ENCODE measurements at places on chromosomes 5 and 9. TPM values are rescaled to one million over a fixed set of nuclear protein-coding genes. Genes with fewer than 3 reads are reported as not detected.

GRCh38 chr9:70131296-70131695, 87.6 kb downstream of the MAMDC2 start:
- H3K27me3 ChIP-seq: no peaks in the 10 kb centered on the region
- H3K4me3 ChIP-seq: no peak overlapping the region
- H3K36me3 ChIP-seq: no peaks in the 10 kb centered on the region
- no peaks in the 10 kb centered on the region for H3K4me1 ChIP-seq

GRCh38 chr9:69674112-69674685, 2.0 kb upstream of the APBA1 start:
- no peaks in the 10 kb centered on the region for H3K36me3 ChIP-seq
- H3K4me1 ChIP-seq: no peaks in the 10 kb centered on the region
- DNase-seq: no peak
- peaks cover 4% of the 10 kb centered on the region for H3K27me3 ChIP-seq
- H3K27ac ChIP-seq: no peak overlapping the region

- DNase-seq: no peak
- H3K27me3 ChIP-seq: no peaks in the 10 kb centered on the region
- H3K36me3 ChIP-seq: no peaks in the 10 kb centered on the region
- H3K4me1 ChIP-seq: no peaks in the 10 kb centered on the region
- no peak overlapping the region for H3K27ac ChIP-seq
Observed at GRCh38 chr9:81146241-81146640, 543.1 kb downstream of the TLE1 start.

- no peaks in the 10 kb centered on the region for H3K4me1 ChIP-seq
- no peak overlapping the region for H3K27ac ChIP-seq
- no peak for DNase-seq
- no peaks in the 10 kb centered on the region for H3K36me3 ChIP-seq
- H3K27me3 ChIP-seq: no peaks in the 10 kb centered on the region
Observed at GRCh38 chr5:171855798-171856763, 70.5 kb downstream of the SMIM23 start.

DNA sequence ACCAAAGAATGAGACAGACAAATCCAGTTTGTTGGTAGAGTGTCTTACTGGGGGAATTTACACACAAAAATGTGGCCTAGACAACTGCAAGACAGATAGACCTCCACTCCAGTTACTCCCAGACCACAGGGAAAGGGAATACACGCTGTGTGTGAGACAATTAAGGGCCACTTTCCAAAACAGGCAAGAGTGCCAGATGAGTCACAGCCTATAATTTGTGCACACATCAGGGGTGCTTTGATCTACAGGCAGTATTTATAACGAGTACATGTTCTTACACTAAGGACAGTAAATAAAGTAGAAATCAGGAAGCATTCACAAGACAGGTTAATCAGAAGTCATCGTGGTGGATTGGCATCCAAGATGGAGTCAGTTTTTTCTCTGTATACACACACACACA, 114.8 kb downstream of the ZNF622 start:
- no peaks in the 10 kb centered on the region for H3K27me3 ChIP-seq
- H3K27ac ChIP-seq: no peak overlapping the region
- H3K4me1 ChIP-seq: no peaks in the 10 kb centered on the region
- DNase-seq: no peak
- H3K36me3 ChIP-seq: no peaks in the 10 kb centered on the region

GRCh38 chr5:91016954-91017700, 366.0 kb downstream of the ARRDC3 start:
- H3K27ac ChIP-seq: no peak overlapping the region
- H3K4me3 ChIP-seq: no peak overlapping the region
- H3K36me3 ChIP-seq: no peaks in the 10 kb centered on the region
- no peak for DNase-seq
- no peaks in the 10 kb centered on the region for H3K27me3 ChIP-seq
- H3K4me1 ChIP-seq: no peaks in the 10 kb centered on the region

GRCh38 chr5:179250561-179251225, 94.6 kb downstream of the ADAMTS2 start:
- 0 out of 2 replicates have a peak, but pooled peaks cover 5% of the 10 kb centered on the region for H3K27me3 ChIP-seq
- no peaks in the 10 kb centered on the region for H3K36me3 ChIP-seq
- DNase-seq: no peak
- no peaks in the 10 kb centered on the region for H3K4me1 ChIP-seq

DNA sequence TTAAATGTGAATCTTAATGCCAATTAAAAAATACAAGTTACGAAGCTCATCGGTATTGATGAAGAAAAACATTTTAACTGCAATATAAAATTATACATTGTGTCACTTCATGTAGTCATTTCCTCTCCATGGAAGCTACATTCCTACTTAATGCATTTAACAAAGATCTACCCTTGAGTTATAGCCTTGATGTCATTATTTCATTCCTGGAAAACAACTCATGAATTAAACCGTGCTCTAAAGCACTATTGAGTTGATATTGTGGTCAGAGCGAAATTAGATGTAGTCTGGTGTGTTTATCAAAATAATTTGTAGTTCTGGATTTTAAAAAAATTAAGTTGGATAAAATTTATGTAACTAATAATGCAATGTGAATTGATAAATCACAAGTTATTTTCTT, 11.1 kb downstream of the C5orf47 start:
- H3K4me3 ChIP-seq: no peak overlapping the region
- peaks cover 36% of the 10 kb centered on the region for H3K27me3 ChIP-seq
- H3K36me3 ChIP-seq: no peaks in the 10 kb centered on the region
- no peaks in the 10 kb centered on the region for H3K4me1 ChIP-seq

DNA sequence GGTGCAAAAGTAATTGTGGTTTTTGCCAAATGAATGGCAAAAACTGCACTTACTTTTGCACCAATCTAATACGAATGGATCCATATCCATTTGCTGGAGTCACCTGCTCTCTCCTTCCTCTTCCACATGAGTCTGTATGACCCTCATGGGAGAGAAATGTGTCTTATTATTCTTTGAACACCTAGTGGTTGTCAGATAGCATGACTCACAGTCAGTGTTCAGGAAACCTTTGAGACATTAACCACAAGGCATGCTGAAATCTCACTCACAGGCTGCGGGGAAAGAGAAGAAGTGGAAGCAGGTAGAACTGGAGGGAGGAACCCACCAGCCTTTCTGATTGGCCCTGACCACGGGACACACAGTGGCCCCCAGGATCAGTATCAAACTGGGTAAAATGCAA, 222.8 kb upstream of the KLF4 start:
- DNase-seq: no peak
- no peaks in the 10 kb centered on the region for H3K36me3 ChIP-seq
- no peaks in the 10 kb centered on the region for H3K27me3 ChIP-seq
- H3K27ac ChIP-seq: no peak overlapping the region
- H3K4me1 ChIP-seq: no peaks in the 10 kb centered on the region

GRCh38 chr5:127849891-127850290, 146.7 kb downstream of the CCDC192 start:
- no peaks in the 10 kb centered on the region for H3K36me3 ChIP-seq
- H3K27me3 ChIP-seq: no peaks in the 10 kb centered on the region
- no peaks in the 10 kb centered on the region for H3K4me1 ChIP-seq
- no peak overlapping the region for H3K4me3 ChIP-seq

DNA sequence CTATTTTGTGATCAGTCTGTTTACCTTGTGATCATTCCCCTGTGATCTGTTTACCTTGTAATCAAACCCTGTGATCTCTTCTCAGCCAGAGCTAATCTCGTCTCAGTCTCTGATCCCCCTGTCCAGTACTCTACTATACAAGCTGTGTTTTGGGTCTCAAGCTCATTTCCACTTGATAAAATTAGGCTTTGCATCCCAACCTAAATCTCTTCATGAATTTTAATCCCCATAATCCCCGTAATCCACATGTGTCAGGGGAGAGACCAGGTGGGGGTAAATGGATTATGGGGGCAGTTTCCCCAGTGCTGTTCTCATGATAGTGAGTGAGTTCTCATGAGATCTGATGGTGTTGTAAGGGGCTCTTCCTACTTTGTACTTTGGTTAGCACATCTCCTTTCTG, 157.2 kb downstream of the PRR16 start:
- H3K4me3 ChIP-seq: no peak overlapping the region
- no peaks in the 10 kb centered on the region for H3K36me3 ChIP-seq
- H3K4me1 ChIP-seq: no peaks in the 10 kb centered on the region
- no peak overlapping the region for H3K27ac ChIP-seq

DNA sequence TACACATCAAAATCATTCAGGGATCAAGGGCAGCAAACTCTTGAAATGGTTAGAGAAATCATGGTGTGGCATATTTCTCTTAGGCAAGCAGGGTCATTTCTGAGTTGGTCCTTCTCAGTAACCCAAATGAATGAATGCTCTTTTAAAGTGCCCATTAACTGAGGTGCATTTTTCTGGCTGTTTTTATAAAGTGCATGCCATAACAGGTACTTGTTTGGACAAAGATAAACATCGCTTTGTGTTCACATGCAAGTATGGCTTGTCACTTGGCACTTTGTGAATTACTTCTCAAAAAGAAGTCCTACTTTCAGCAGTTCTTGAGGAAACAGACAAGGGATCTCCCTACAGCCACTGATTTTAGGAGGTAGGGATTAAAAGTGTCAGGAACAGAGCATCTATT, 64.8 kb upstream of the IFNE start:
- no peak for DNase-seq
- H3K27ac ChIP-seq: peak overlapping the region; percentile 99
- H3K4me3 ChIP-seq: no peak overlapping the region
- no peaks in the 10 kb centered on the region for H3K36me3 ChIP-seq
- H3K27me3 ChIP-seq: no peaks in the 10 kb centered on the region
- H3K4me1 ChIP-seq: peaks cover 66% of the 10 kb centered on the region

- H3K36me3 ChIP-seq: no peaks in the 10 kb centered on the region
- no peak overlapping the region for H3K27ac ChIP-seq
- DNase-seq: no peak
- no peaks in the 10 kb centered on the region for H3K27me3 ChIP-seq
- no peaks in the 10 kb centered on the region for H3K4me1 ChIP-seq
Observed at GRCh38 chr5:35313291-35313690, 83.0 kb upstream of the PRLR start.

- H3K4me3 ChIP-seq: no peak overlapping the region
- H3K4me1 ChIP-seq: no peaks in the 10 kb centered on the region
- no peaks in the 10 kb centered on the region for H3K36me3 ChIP-seq
- no peak for DNase-seq
Observed at GRCh38 chr5:77550406-77550805, 58.3 kb upstream of the WDR41 start.

DNA sequence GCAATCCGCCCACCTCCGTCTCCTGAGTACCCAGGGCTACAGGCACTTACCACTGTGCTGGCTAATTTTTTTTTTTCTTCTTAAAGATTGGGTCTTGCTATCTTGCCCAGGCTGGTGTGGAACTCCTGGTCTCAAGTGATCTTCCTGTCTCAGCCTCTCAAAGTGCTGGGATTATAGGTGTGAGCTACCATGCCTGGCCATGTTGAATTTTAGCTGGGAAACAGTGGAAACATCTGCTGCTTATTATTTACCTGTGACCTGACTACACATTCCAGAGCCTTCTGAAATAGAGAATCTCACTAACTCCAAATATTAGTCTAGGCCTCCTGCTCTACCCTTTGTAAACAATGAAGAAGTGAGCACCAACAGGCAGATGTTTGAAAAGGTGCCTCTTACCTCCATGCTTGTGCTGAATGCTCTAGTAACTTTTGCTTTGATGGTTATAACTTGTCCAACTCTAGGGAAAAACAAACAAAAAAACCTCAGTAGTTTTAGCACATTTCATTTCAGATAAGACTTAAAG, 22.5 kb downstream of the ACOT12 start:
- no peaks in the 10 kb centered on the region for H3K4me1 ChIP-seq
- no peak overlapping the region for H3K27ac ChIP-seq
- no peak overlapping the region for H3K4me3 ChIP-seq
- no peak for DNase-seq
- no peaks in the 10 kb centered on the region for H3K27me3 ChIP-seq

GRCh38 chr5:55868846-55869245, 17.7 kb downstream of the IL31RA start:
- H3K27ac ChIP-seq: no peak overlapping the region
- peaks cover 12% of the 10 kb centered on the region for H3K4me1 ChIP-seq
- DNase-seq: peak; percentile 98
- H3K27me3 ChIP-seq: no peaks in the 10 kb centered on the region

- H3K36me3 ChIP-seq: no peaks in the 10 kb centered on the region
- no peak overlapping the region for H3K4me3 ChIP-seq
- peak; percentile 2 for DNase-seq
- no peaks in the 10 kb centered on the region for H3K27me3 ChIP-seq
- H3K27ac ChIP-seq: no peak overlapping the region
- no peaks in the 10 kb centered on the region for H3K4me1 ChIP-seq
Observed at GRCh38 chr9:71001780-71002386, 119.5 kb downstream of the TRPM3 start.

DNA sequence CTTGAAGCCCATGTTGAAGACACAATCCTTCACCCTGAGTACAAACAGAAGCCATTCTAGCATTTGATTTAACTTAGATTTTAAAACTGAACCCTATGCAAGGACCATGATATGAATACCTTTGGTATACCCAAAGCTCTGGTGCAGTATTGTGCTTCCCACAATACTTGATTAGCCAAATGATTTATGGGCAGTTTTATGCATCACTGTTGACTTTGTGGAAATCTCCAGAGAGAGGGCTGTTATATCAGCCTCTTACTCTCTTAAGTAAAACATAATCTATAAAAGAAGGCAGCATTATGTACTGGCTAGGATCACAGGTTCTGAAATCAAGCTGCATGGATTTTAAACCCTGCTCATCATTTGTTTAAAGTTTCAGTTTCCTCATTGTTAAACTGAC, 762.8 kb downstream of the EFNA5 start:
- DNase-seq: no peak
- H3K27me3 ChIP-seq: no peaks in the 10 kb centered on the region
- no peak overlapping the region for H3K4me3 ChIP-seq
- H3K4me1 ChIP-seq: no peaks in the 10 kb centered on the region
- no peak overlapping the region for H3K27ac ChIP-seq
- H3K36me3 ChIP-seq: no peaks in the 10 kb centered on the region

GRCh38 chr9:107615321-107615720, 125.8 kb upstream of the KLF4 start:
- no peak overlapping the region for H3K4me3 ChIP-seq
- H3K4me1 ChIP-seq: no peaks in the 10 kb centered on the region
- no peaks in the 10 kb centered on the region for H3K27me3 ChIP-seq
- no peak overlapping the region for H3K27ac ChIP-seq
- H3K36me3 ChIP-seq: no peaks in the 10 kb centered on the region

DNA sequence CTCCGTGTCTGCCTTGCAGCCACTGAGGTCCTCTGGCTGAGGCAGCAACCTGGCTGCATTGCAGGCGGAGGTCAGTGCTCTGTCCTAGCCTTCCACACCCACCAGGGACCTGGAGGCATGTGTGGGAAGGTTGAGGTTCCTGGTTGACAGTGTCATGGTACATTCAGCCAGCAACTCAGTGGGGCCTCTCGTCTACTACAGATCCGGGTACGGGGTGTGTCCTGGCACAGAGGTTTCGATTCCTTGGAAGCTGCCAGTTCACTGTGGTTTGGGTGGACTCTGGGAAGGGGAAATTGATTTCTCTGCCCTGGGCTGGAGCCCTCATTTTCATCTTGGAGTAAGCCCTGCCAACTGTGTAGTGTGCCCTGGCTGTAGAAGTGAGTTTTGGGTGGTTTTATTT, 45.1 kb downstream of the PDE8B start:
- no peak overlapping the region for H3K4me3 ChIP-seq
- peaks cover 34% of the 10 kb centered on the region for H3K27me3 ChIP-seq
- no peaks in the 10 kb centered on the region for H3K4me1 ChIP-seq
- no peak for DNase-seq
- H3K36me3 ChIP-seq: no peaks in the 10 kb centered on the region

FOXD4L5 gene
- 0.08 TPM for total RNA-seq

CCL19 gene
- total RNA-seq: not detected

N4BP3 gene
- total RNA-seq: 2.3 TPM

BHMT2 gene
- not detected for total RNA-seq

LRRC19 gene
- total RNA-seq: not detected

OTP gene
- 0.05 TPM for total RNA-seq

SNCAIP gene
- total RNA-seq: not detected

BTNL8 gene
- total RNA-seq: not detected

PRRX2 gene
- 6.3 TPM for total RNA-seq

SPINK13 gene
- not detected for total RNA-seq

Data from Panc1 (cell line).